ENCODE measurements at places on chromosomes 11 and 22.
A peak's percentile ranks its signal among the peaks of the same experiment; 100 is the strongest.

- no peak for DNase-seq
Measured at GRCh38 chr11:2297623-2298030, 4.1 kb downstream of the C11orf21 start.

GRCh38 chr22:16844529-16844928 is 19.3 kb upstream of the XKR3 start:
- no peak for DNase-seq

- DNase-seq = no peak
Measured at GRCh38 chr11:19352771-19353160, 112.0 kb upstream of the E2F8 start.

- no peak for DNase-seq
Measured at GRCh38 chr11:124322356-124322755, 2.4 kb upstream of the OR8D2 start.

DNA sequence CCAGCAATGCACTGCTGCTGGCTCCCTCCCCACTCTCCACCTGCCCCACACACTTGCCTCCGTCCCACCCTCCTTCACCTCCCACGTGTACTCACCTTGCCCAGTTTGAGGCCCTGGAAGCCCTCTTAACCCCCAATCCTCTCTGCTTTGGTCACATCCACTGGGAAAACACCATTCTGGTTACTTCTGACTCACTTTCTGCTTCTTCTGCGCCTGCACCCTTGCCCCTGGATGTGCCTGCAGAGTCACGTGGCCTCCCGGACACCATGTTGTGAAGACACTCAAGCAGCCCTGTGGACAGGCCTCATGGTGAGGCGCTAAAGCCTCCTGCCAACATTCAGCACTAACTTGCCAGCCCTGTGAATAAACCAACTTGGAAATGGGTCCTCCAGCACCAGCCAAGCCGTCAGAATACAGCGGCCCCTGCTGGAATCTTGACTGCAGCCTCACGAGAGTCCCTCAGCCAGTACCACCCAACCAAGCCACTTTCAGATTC is 2.6 kb upstream of the NAALADL1 start:
- DNase-seq = no peak

DNA sequence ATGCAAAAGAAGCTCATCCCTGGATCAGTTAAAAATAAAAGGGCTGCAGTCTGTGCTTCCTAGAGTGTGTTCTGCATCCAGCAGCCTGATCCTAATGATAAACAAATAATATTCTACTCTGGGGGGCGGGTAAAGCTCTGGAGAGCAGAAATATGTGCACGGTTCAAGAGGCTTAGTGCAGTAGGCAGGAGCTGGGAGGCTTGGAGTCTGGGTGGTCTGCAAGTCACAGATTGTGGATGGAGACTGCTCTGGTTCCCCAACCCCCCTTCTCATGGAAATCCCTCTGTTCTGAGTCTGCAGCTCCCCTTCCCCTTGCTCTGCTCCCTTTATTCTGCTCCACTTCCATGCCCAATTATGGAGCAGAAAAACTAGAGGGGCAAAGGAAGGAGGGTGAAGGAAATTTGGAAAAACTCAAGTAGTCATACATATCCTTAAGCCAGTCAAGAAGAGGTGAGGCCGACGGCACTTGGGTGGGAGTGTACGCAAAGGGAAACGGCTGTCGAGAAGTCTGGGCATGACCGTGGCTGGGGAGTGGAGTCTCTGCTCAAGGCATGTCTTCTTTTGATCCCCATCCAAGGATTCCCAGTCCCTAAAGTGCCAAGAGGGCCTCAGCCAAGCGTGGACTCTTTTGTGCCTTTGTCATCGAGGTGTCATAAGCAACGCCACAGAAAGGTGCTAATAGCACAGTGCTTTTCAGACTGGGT is 16.3 kb upstream of the CLMP start:
- no peak for DNase-seq

DNA sequence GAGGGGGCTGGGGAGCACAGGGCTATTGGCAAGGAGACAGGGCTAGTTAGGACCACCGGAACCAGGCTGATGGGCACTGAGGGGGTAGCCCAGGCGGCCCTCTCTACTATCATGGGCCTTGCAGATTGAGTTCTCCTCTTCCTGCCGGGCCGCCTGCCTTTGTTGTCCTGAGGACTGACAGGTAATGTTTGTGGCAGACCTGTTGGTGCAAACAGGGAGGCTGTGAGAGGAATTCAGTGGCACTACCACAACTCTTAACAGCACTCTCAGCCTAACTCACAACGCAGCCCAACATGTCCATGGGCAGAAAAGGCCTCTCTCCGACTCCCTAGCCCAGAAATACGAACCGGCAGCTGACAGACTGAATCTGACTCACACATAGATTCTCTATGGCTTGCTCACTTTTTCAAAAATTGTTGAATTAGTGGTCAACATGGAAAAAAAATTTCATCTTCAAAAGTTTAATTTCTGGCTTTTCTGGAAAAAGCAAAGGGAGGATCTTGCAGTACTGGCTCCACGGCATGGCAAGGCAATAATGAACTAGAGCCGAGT is 11.4 kb downstream of the KCNJ5 start:
- DNase-seq = no peak

DNA sequence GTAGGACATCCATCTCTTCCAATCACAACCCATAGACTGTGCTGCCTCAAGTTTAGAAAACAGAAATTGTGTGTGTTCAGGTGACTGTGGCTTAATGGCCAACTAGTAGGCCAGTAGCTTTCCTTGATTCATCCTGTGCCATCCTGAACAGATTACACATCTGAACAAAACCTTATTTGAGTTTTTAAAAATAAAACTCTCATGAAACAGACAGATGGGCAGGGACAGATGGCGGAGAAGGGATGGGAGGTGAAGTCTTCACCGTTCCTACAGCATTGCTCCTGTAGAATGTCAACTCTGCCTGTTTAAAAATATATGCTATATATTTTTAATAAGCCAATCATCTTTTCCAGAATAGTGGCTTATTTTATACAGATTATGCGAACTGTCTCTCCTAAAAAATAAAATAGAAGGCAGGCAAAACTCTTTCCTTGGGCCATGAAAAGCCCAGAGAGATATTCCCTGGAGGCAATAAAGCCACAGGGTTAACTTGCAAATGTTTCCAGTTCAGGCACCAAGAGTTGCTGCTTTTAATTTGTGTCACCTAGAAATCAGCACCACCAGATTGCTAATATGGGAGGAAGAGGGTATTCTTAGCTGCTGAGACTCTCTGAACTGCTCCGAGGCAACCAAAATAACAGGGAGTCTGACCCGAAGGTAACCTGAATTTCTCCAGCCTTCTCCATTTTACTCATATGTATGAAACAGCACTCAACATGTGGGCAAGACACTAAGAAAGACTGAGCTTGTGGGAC is 861.2 kb downstream of the OPCML start:
- DNase-seq = no peak

GRCh38 chr11:304915-305843 is 2.4 kb upstream of the IFITM2 start:
- peak; percentile 77 for DNase-seq

- DNase-seq = no peak
Measured at GRCh38 chr11:60288531-60288930, 8.1 kb downstream of the MS4A4A start.

- DNase-seq = no peak
Measured at GRCh38 chr11:75499423-75500190, 26.1 kb downstream of the GDPD5 start.

- DNase-seq = no peak
Measured at GRCh38 chr11:117930668-117931330, 1.6 kb upstream of the TMPRSS13 start.

DNA sequence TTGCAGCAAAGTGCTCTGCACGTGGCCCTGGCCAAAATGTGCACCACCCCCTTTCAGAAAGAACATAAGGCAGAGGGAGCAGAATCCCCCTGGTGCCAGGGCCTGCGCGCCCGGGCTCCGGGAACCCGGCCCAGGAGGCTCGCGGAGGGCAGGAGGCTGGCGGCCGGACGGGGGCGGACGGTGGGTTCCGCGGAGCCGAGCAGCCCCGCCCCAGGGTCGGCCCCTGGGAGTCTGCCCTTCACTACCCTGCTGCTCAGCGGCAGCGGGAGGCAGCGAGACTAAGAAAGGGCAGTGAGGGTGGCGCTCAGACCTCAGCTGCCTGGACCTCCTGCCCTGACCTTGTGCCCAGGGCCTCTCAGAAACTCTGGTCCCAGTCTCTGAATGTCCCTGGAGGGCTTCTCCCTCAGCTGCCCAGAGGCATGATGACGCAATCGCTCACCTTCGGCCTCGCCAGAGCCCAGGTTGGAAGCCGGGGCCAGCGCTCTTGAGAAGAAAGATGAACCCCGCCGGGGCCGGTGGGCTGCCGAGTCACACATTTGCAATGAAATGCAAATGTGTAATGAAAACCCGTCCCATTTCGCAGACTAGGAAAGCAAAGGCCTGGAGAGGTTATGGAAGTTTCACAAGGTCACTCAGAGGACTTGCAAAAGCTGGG is 1.1 kb upstream of the CLMP start:
- peak; percentile 72 for DNase-seq

DNA sequence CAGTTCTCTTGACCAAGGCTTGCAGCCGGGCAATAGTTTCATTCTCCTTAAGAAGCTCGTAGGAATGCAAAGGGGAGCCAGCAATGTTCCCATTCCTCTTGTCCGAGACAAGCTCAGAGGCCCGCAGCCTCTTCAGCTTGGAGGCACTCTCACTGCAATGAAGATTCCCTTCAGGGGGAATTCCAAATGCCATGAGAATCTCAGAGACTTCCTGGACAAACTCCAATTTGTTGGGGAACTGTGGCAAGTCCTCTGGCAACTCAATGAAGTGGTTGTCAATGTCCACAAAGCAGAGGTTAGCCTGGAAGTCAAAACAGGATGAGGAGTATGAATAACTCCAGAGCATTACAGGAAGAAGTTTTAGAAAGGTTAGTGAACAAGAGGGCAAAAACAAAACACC is 84.4 kb downstream of the DENND5A start:
- DNase-seq = no peak

DNA sequence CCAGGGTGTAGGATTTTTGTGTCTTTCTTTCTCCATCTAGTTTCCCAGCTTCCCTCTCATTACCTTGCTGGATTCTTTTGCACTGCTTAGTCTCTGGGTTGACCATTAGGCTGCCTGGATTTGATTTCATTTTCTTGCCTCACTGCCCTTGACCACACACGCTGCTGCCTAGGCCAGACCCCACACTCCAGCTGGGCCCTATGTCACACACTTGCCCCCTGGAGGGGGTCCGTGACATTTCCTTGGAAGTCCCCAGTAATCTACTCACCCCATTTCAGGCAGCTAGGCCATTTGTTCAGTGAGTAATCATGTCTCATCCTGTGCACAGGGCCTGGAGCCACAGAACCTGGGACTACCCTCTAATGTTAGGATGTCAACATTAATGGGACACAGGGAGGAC is 81.9 kb upstream of the SPON1 start:
- DNase-seq = peak; percentile 73

- DNase-seq = no peak
Measured at GRCh38 chr11:79432138-79432537, 8.7 kb downstream of the TENM4 start.

GRCh38 chr11:70124321-70125000 is 46.3 kb downstream of the ANO1 start:
- no peak for DNase-seq

- DNase-seq = no peak
Measured at GRCh38 chr11:41435531-41435930, 23.9 kb downstream of the LRRC4C start.

DNA sequence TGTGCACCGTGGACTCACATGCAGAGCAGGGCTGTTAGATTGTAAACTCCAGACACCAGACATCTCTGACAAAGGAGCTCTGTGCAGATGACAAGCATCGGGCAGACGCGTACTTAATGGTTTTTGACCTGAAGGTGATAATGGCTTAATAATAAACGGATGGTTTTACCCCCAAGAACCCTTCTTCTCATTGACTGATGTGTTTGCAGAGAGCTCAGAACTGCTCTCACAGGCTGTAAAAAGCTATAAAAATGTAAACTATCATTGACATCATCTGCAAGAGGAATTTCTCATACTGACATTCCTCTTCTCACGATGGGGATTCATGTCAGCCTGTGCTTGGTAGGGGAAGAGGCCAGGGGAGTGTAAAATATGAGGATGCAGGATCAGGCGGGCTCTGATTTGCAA is 8.6 kb upstream of the ARHGAP8 start:
- no peak for DNase-seq

DNA sequence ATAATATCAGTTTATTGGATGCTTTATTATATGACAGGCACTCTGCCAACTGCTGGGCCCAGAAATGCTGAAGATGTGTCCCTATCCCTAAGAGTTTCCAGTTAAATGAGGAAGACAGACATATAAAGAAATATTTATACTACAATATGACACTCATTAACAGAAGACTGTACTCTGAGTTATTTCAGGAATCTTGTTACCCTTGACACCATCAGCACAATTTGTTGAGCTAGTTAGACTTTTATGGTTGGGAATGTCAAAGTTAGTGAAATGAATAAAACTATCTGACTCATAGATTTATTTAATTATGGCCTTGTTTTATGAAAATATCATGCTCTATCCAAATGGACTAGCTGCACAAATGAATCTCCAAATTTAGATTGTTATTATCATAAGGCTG is 25.6 kb upstream of the MSANTD4 start:
- DNase-seq = no peak

DNA sequence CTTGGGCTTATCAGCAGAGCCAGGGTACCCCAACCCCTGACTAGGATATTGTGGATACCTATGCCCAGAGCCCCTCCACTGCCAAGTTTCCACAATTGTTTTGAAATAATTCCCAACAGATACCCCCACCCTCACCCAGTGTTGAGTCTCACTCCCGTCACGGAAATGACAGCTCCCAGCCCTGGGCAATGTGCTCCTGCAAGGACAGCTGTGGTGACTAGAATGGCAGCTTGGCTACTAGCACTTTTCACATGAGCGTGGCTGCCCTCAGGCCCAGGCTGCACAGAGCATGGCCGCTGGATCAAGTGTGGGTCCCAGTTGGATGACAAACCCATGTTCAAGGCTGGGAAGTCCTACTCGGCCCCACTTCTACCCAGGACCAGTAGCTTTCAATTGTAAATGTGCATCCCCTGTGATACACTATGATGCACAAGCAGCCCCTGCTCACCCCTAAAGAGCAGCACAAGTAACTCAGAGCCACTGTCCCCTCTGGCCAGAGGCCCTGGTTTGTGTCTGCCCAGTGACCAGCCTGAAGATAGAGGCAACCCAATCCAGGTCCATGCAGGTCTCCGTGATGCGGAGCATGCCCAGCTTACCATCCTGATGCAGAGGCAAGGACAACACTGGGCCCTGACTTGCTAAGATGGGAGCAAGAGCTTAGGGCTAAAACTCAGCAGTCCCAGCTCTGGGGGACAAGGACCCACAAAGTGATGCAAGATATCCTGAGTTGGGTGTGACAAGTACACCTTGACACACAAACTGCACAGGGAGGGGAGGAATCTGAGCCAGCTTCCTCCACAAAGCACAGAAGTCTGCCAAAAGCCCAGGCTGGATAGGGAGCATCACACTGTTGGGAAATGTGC is 13.2 kb downstream of the KCNQ1OT1 start:
- DNase-seq = no peak

GRCh38 chr11:35873721-35874120 is 70.1 kb upstream of the LDLRAD3 start:
- DNase-seq = no peak

- peak; percentile 64 for DNase-seq
Measured at GRCh38 chr22:22687638-22688500, 43.5 kb downstream of the GGTLC2 start.

GRCh38 chr11:133041928-133042882 is 490.1 kb downstream of the OPCML start:
- peak; percentile 59 for DNase-seq

Data from retina (tissue), 1 donor.